ENCODE measurements at places on chromosomes 2 and 18.

DNA sequence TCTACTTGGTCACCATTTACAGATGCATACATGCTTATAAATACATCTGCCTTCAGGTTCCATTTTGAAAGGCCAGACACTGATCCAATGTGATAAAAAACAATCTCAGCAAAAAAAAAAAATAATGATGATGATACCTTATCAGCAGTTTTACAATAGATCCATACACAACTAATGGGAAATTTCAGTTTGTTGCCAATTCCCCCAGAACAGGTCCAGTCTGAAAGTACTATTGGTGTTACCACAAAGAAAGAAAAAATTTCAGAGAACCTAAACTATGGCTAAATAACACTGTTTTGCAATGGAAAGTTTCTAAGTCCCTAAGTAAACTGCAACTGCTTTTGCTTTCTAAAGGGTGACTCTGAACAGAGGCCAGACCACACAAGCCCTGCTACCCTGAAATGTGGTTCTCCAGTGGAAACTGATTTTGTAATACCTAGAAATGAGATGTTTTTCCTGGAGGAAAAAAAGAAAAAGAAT is 54.1 kb downstream of the LPIN2 start:
- no peak for DNase-seq

DNA sequence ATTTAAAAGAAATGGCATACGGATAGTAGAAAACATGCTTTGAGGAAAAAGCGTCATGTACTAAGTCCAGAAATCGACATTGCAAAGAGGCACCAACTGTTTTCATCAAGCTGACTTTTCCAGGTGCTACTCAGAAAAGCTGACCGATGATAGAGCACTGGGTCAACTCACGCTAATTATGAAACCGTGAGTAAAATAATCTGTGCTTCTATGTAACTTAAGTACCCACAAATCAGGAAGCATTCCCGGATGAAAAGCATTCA is 353 bp upstream of the NUP35 start:
- no peak for DNase-seq

DNA sequence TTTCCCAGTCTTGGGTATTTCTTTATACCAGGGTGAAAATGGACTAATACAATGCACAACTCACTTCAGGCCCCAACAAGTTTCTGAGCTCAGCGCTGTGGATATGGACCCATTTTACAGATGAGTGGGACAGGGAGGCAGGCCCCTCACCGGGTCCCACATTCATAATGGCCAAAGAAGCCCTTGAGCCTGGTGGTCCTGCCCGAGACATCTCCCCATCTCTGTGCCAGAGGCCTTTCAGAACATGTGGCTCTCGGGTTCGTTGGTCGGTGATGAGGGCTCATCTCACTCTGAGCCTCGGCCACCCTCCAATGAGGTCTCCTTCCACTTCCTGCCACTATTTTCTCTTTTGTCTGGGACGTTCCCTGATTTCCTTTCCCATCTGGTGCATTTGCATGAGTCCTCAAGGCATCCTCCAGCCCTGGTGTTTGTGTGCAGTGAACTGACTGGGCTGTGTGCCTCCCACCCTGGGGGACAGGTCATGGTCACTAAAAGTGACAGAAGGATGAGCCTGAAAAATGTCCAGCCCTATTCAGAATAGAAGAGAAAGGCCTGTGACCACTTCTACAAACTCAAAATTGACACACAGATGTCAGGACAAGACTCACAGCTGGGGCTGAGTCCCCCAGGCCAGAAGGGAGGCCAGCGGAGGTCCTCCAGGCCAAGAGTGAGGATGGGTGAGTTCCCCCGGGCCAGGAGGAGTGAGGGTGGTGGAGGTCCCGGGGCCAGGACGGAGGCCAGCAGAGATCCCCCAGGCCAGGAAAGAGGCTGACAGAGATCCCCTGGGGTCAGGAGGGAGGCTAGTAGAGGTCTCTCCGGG is 134.5 kb downstream of the PTGR3 start:
- no peak for DNase-seq

DNA sequence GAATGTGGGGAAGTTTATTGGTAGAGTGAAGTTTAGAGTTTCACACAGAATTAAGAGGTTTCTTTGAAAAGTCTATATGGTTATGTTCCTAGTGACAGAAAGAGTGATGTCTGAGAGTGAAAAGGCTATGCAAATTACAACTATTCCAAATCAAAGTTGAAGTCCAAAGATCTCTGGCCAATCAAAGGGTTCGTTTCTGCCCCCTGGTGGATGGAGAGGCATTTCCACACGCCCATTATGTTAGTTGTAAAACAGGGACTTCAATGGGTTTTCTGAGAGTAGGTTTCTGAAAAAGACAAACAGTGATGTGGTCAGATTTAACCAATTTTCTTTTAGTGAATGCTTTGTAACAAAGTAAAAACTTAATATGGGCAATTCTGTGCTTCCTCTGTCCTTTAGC is 441.5 kb upstream of the POU3F3 start:
- DNase-seq: no peak

GRCh38 chr2:170550501-170550900 is 164.6 kb upstream of the SP5 start:
- DNase-seq: no peak

DNA sequence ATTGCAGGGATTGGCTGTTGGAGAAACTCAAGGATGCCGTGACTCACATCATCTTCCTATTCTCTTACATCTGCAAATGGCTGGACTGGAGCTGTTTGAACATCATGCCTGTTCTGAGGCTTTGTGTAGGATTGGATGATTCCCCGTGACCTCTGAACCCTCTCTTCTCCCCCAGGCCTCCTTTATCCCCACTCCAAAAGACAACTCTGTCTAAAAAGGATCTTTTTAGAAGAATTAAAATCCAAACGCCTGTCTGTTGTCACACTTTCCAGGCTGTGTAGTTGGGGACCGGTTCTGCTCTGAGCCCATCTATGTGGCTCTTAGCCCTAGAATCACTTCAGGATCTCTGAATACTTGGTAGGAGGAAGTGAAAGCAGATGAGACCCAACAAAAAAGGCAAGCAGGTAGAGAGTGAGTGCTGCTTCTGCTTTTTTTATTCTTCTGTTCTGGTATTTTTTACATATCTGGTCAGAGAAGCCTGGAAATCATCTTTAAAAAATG is 565 bp downstream of the SP140 start:
- no peak for DNase-seq

GRCh38 chr18:424071-424661 is 76.3 kb downstream of the COLEC12 start:
- DNase-seq: no peak

GRCh38 chr2:10008809-10009176 is 34.6 kb upstream of the KLF11 start:
- DNase-seq: no peak

- no peak for DNase-seq
These were observed 44.0 kb downstream of the MAL start for GRCh38 chr2:95069465-95069864.

GRCh38 chr18:76823587-76824011 is 1.2 kb downstream of the ZNF236 start:
- no peak for DNase-seq

- DNase-seq: no peak
These were observed 154.7 kb upstream of the LYPD1 start for GRCh38 chr2:132824716-132825115.

DNA sequence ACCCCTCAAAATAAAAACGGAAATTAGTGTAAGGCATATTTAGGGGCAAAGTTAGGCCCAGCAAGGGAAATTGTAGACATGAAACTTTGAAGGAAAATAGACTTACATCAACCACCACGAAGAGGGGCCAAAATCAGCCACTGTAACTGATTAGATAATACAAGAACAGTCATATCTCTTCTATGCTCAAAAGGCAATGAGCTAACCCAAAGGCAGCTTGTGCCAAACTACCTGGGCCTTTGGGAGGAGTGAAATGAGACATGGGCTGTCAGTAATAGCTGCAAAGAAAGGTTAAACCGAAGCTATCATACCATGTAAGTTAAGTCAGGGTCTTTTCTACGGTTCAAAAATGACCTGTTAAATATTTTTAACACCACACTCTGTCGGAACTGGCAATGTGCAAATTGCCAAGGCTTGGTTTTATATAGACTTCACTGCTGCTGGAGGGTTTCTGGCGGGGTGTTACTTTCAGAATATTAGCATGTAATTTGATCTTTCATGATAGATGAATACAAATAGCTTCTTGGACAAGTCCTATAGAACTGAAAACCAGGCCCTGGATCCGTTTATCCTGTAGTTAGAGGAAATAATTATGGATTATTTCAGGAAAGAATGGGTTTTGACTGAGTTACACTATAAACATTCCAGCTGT is 69.6 kb downstream of the ACVR1 start:
- no peak for DNase-seq

DNA sequence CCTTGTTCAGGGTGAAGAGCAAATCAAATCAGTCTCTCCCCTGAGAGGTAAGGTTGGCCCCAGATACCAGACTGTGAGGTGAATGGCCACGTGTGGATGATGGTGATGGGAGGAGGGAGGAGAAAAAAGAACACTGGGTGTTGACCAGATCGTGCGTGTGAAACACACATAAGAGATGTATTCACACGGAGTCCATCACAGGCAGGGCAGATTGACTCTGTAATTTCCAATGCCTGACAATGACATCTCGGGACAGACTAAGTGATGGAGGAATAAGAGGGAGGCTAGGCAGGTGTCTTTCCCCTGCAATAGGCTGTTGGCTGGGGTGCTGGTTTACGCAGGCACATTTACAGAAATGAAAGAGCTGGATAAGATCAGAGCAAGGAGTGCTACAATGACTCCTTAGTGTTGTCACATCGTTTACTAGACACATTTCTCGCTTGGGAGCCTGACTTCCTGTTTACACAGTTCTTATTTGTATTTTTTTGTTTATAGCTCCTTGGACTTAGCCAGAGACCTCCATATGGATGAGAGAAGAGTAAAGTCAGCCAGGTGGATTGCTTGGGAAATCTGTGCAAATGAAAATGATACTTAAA is 43.1 kb downstream of the CPO start:
- DNase-seq: no peak

DNA sequence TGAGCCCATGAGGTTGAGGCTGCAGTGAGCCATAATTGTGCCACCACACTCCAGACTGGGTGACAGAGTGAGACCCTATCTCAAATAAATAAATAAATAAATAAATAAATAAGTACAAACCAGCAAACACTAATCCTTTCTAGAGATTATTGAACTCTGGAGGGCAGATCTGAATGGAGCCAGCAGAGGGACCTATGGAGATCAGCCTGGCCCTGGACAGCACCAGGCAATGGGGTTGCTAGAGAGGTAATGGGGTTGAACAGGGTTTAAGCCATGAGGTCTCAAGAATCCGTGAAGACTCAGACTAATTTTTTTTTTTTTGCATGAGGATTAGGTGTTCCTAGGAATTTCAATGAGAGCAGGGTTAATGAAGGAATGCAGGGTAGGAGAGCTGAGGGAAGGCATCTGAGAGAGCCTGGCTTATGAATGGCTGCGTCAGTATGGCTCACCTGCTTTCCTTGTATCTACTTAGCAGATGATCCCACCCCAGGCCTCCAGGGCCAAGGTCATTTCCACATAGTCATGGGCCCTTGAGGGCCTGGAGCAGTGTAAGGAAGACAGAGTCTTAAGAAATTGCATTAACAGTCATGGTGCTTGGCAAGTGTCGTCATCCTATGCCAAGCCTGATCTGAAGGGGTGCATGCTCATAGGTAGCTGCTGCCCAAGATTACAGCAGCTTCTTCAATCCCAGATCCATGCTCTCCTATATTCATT is 34.6 kb upstream of the IL37 start:
- DNase-seq: no peak

- no peak for DNase-seq
These were observed 143.4 kb downstream of the PPP1R1C start for GRCh38 chr2:182128821-182129707.

GRCh38 chr2:17544256-17544655 is 3.8 kb downstream of the VSNL1 start:
- DNase-seq: no peak

DNA sequence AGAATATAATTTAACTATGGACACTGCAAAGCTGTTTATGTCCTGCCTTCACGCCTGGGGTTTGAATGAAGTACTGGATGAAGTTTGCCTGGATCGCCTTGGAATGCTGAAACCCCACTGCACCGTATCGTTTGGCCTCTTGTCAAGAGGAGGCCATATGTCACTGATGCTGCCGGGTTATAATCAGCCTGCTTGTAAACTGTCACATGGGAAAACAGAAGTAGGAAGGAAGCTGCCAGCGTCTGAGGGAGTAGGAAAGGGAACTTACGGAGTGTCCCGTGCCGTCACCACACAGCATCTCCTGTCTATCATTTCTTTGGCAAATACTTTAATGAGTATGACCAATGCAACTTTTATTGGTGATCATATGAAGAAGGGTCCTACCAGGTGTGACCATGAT is 105.8 kb downstream of the WDR7 start:
- DNase-seq: no peak

DNA sequence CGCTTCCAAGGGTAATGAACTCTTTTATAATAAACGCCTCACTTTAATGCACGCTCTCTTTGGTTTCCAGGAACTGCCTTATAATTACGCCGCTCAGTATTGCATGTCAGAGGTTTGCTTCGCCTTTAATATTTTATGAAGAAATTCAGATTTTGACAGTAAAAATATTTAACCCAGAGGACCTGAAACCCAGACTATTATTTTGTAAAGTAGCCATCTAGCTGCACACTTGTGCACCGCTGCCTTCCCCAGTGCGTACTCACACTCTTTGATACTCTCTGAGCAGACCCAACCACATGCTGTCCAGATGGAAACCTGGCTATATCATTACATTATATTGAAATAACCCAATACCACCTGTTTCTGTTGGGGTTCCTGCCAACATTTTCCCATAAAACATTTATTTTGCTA is 270.1 kb downstream of the C1D start:
- no peak for DNase-seq

DNA sequence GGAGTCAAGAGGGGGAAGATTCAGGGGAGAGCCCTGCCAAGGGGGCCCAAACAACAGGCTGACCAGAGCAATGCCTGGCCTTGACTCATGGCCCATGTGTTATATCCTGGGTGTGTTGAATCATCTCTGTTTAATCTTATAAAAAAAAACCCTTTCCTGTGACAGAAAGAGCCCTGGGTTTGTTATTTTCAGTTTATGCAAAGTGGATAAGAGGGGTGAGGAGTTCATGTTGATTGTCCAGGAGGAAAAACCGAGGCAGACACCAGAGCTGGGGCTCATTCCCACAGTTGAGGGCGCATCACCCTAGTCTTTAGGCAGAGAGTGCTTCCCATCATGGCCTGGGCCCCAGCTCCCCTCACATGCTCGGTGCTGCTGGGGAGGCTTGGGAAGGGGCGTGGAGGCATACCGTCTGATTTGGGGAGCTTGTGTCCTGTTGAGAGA is 30.9 kb upstream of the IL37 start:
- no peak for DNase-seq

DNA sequence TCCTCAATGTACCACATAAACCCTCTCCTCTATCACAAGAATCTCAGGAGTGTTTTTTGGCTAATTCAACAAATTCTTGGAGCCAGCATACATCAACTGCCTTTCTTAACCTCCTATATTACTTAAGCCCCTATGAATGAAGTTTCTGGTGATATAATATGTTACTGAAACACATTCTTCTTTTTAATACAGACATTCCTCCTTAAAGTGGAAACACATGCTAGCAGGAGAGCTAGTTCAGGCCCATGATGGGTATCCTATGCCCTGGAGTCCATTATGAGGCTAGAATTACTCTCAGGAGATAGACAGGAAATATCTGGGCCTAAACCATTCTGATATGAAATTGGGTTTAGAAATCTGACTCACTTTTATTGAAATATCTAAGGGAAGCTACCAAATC is 26.6 kb upstream of the RMDN2 start:
- no peak for DNase-seq

GRCh38 chr2:203808046-203808750 is 59.4 kb upstream of the CTLA4 start:
- DNase-seq: no peak

Data from SHP77 treated with DMSO at 0.1 percent for 48 hours (cell line).